ENCODE measurements at places on chromosomes 7 and 10. TPM values are rescaled to one million over a fixed set of nuclear protein-coding genes. Genes with fewer than 3 reads are reported as not detected.

The PAX4 gene
- total RNA-seq, result not detected

The STRA8 gene
- not detected for total RNA-seq

The ELFN1 gene
- total RNA-seq, result 3.9 TPM

The NDUFB2 gene
- 252 TPM for total RNA-seq

The NEUROD6 gene
- total RNA-seq, result not detected

The VPS37D gene
- total RNA-seq, result 2.9 TPM

The CPA2 gene
- total RNA-seq, result not detected

The FGFBP3 gene
- 0.30 TPM for total RNA-seq

The LIPJ gene
- total RNA-seq, result not detected
